Stimulated activated CD8-positive, alpha-beta memory T cell treated with anti-CD3 and anti-CD28 coated beads, Interleukin-4, amount 100 ng/mL, for 4 hours (primary cell): ENCODE measurements at places on chromosomes 12 and 14.

GRCh38 chr12:46390881-46391280 is 18.3 kb upstream of the SLC38A2 start:
- no peak for DNase-seq

DNA sequence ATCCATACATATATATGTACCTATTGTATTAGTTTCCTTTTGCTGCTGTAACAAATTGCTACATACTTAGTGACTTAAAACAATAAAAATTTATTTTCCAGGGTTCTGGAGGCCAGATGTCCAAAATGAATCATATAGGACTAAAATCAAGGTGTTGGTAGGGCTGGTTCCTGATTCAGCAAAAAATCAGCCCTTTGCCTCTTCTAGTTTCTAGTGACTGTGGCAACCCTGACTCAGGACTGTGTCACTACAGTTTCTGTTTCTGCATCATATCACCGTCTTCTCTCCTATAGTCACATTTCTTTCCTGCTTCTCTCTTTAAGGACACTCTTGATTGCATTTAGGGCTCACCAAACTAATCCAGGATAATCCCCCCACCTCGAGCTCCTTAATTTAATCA is 386.3 kb upstream of the TBX3 start:
- no peak for DNase-seq

DNA sequence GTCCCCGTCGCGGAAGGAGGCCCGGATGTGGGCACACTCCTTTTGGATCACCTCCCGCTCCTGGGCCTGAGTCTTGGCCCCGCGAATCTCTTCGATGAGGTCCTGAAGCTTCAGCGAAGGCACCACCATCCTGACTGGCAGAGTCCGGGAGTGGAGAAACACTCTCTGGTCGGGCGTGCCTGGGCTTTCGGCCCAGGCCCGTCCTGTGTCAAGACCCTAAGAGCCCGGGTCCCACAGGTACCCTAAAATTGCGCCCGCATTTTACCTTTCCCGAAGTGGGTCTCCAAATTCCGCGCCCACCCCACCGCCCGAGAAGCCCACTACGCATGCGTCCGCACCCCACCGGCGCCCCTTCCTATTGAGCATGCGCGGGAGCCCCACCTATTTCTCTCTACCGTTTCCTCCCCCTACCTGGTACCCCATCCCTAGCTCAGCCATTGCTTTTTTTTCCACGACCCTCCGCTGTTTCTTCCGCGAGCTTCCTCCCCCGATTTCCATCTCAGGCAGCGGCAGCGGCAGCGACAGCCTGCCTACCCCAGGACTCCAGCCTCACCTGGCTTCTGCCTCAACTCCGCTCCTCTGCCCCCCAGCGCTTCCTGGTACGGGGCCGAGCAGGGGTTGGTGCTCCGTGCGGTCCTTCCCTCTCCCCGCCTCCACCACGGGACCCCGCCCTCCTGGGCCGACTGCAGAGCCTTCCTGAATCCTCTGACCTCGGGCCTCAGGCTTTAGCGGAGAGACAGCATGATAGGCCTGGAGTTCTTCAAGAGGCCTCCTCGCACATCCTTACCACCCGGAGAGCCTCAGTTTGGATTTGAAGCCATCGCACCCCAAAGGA is at the start of gene AP1G2:
Gene AP1G2, minus strand, starts transcription at position 606 of the 835 bp plus-strand sequence. Its CDS starts 477 bp downstream, at position 129.
- DNase-seq: peak; percentile 68

- DNase-seq: no peak
Observed at GRCh38 chr12:48078901-48079300, 27.0 kb downstream of the SENP1 start.

DNA sequence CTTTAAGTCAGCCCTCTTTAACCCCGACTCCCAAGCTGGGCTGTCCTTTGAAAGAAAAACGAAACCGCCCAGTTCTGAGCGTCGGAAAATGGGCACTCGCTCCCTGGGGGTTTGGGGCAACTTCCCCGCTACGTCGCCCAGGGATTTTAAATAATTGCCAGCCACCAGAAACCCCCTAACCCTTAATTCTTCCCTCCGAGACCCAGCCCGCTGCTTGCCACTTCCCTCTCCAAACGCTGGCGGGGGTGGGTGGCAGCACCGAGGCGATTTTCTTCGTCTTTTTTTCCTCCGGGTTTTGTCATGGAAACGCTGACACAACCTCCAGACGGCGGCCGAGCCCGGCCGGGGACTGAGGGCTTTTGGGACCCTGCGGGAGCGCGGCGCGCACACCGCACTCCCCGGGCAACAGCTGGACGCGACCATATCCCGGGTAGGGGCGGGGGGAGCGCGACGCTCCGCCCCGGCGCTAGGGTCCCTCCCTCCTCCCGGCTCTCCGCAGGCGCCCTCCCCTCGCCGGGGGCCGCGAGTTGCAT is at the start of gene CHST11:
Gene CHST11, plus strand, starts transcription at position 532 of the 533 bp plus-strand sequence.
- DNase-seq: peak; percentile 52

- DNase-seq: no peak
Observed at GRCh38 chr12:6967651-6968100, 2.8 kb downstream of the PHB2 start.

DNA sequence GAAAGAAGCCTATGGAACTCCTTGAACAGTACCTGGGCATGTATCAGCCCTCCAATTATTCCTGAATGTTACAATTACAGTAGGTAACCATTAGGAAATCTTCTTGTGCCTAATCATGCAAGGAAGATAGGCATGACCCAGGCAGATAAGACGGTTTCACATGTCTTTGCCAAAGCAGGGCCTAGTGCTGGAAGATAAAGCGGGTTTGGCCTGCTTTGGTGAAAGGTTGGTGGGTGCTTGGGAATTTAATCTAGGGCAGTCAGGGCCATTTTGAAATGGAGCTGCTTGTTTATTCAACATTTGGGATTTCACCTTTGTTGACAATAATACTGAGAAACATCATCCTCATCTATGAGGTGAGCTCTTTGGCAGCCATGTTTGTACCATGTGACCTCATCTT is 12.5 kb upstream of the SRSF5 start:
- DNase-seq: no peak

GRCh38 chr14:23306412-23307145 is at the start of gene BCL2L2:
TSS of gene BCL2L2 (plus strand) at chr14:23306833. CDS start at chr14:23307768, 935 bp downstream.
- no peak for DNase-seq

GRCh38 chr12:70772836-70773235 is 135.6 kb upstream of the PTPRB start:
- DNase-seq: no peak

GRCh38 chr14:64520699-64521098 is 16.1 kb downstream of the ZBTB1 start:
- DNase-seq: no peak

GRCh38 chr12:89016970-89017778 is 335.1 kb downstream of the DUSP6 start:
- DNase-seq: no peak

GRCh38 chr14:24806061-24806678 is 172.2 kb upstream of the GZMB start:
- no peak for DNase-seq

GRCh38 chr12:76914102-76914859 is 35.5 kb upstream of the CSRP2 start:
- no peak for DNase-seq

- no peak for DNase-seq
Observed at GRCh38 chr12:120722784-120723183, 2.8 kb upstream of the ACADS start.

DNA sequence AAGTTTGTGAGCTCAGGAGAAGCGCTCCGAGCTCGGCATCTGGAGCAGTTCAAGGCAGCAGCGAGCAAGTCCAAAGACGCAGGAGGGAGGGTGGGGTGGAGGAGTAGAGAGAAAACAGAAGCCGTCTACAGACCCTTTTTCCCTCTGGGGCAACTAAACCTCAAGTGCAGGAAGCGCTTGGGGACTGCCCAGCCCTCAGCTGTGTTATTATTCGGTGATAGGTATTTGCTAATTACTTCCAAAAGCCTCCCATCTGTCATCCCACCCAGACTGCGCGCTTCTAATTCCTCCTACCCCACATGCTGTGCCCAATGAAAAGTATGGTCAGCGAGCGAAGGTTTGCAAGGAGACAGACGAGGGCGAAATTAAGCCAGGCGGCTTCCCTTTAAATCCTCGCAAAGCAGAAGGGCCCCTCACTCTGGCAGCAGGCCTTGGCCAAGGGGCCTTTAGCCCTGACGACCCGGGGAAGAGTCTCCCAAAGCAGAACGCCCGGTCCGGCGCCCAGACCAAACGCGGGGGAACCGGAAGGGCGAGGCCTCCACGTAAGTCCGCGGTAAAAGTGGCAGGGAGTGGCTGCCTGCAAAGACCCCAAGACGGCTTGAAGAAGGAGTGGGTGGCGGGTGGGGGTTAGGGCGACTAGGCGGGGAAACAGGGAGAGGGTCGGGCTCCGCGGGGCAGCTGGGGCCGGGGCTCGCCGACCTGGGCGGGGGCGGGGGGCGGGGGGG is 507 bp upstream of the CD9 start:
- no peak for DNase-seq

DNA sequence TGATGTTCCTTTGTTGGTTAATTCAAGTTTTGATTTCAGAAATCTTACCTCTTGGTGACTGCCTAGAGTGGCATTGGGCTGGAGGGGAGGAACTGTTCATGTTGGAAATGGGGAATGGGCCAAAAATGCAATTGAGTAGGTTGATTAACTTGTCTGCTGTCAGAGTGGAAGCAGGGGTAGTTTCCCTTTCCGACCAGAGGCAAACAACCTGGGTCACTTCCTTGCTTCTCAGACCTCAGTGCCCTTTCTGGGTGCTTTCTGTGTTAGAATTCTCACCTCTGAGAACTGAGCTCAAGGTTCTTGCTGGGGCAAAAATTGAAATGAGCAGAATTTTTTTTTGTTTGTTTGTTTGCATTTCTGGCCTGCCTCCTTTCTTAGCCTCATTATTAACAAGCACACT is 2.3 kb upstream of the M6PR start:
- DNase-seq: no peak

- no peak for DNase-seq
Observed at GRCh38 chr14:101449114-101449513, 112.2 kb upstream of the DIO3 start.

- DNase-seq: no peak
Observed at GRCh38 chr12:1552171-1552570, 42.2 kb downstream of the FBXL14 start.

GRCh38 chr14:101878822-101879528 is 85.4 kb upstream of the DYNC1H1 start:
- DNase-seq: no peak

DNA sequence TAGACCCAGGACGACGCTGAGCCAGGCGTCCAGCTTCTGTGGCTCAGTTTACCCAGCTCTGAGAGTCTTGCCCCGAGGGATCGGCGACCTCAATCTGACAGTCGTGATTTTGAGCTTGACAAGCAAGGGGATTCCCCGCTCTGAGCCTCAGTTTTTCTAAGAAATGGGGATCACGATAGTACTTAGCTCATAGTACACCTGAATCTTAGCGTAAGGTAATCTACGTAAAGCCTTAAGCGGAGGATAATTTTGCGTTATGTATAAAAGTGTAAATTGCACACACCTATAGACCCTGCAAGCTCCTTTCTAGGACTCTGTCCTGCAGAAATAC is 285 bp downstream of the MVK start:
- DNase-seq: no peak

DNA sequence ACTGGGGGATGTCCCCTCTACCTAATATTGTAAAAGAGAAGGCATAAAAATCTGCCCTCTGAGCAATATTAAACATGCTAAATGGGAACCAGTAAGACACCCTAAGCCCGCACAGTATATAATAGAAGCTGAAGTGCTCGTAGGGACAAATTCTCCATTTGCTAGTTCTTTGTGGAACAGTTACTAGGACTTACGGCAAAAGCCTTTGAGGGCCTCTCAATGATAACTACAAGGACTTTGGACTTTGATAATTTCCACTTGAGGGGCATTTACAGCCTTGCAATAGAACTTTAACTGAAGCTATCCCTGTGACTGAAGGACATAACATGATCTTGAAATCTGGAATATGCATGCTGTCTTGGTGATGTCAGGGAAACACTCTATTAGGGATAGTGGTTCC is 111.5 kb upstream of the IFNG-AS1 start:
- DNase-seq: no peak

GRCh38 chr14:105480807-105481801 is 5.6 kb upstream of the CRIP1 start:
- DNase-seq: peak; percentile 87

DNA sequence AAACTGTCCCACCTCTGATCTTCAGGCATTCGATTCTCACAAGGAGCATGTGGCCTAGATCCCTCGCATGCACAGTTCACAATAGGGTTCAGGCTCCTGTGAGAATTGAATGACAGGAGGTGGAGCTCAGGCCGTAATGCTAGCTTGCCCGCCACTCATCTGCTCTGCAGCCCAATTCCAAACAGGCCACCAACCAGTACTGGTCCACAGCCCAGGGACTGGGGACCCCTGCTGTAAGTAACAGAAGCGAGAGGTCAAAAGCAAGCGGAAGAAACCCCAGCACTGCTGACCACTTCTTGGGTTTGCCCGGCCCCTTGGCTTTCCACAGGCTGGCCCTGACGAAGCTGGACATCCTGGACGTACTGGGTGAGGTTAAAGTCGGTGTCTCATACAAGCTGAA is 8.5 kb upstream of the SIVA1 start:
- no peak for DNase-seq

- no peak for DNase-seq
Observed at GRCh38 chr12:39935275-39935674, 170.6 kb downstream of the SLC2A13 start.

DNA sequence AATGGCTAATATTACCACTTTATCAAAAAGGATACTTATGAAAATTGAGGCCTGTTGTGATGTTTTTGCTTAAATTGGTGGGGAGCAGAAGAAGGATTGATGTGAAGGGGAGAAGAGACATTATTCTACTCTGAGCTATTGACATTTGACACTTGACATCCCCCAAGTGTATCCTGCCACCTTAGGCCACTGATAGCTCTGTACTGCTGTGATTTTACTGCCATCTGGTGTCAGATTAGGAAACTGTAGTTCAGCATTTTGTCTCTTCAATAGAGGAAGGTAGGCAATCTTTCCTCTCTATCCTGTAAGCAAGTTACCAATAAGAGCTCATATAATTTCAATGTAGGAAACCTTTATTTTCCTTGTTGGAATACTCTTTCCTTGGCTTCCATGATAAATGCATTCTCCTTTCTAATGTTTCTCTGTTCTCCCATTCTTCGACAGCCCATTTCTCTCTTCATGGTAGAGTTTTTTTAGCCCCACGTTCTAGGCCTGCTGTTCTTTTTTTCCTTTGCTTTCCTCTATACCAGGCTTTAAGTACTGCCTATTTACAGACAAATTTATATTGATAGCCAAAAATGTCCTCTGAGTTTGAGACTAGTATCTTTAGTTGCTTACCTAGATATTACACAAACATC is 46.3 kb downstream of the PPHLN1 start:
- DNase-seq: no peak

DNA sequence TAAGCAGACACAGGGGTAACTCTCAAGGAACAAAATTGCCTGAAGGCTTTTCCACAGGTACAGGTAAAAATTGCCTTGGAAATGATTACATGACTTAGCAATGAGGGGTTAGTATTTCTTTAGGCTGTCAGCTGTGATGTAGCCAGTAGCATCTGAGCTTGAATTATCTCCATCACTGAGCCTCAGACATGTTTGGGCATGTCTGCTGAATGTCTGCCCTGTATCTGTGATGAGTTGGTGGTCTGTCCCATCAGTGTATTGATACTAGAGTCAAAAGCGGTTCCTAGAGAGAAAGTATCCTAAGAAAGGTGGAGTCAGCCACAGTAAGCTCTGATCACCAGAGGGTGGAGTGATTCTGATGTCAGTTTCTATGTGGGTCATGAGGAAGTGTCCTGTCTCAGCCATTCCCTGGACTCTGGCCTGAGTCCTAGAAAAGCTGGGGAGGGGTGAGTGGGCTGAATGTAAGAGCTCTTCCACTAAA is 16.3 kb downstream of the AKAP6 start:
- no peak for DNase-seq
